ENCODE measurements at places on chromosomes 5 and 9.

GRCh38 chr9:78989031-78989658 lies 582.6 kb upstream of the TLE4 start:
- no peak for DNase-seq

DNA sequence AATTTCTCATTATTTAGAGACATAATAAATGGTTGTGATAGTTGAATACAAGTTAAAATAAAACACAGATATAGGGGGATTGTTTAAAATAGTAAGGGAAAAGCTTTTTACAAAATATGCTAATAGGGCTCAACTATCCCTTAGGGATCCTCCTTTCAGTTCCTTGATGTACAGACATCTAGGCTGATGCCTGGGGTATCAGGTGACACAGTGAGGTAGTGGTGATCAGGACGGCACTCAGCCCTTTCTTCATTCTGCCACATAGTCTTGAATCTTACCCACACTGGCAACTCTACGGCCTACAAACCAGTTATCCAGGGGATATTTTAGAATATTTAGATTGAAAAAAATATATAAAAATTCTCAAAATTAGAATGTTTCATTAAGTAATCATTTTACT lies 12.5 kb upstream of the SLC35D2 start:
- no peak for DNase-seq

GRCh38 chr9:35935755-35936509 lies 22.0 kb downstream of the OR2S2 start:
- no peak for DNase-seq

GRCh38 chr5:63211448-63212132 lies 633.0 kb downstream of the LRRC70 start:
- DNase-seq = no peak

- no peak for DNase-seq
Measured at GRCh38 chr5:141832131-141832530, 46.1 kb downstream of the PCDH1 start.

DNA sequence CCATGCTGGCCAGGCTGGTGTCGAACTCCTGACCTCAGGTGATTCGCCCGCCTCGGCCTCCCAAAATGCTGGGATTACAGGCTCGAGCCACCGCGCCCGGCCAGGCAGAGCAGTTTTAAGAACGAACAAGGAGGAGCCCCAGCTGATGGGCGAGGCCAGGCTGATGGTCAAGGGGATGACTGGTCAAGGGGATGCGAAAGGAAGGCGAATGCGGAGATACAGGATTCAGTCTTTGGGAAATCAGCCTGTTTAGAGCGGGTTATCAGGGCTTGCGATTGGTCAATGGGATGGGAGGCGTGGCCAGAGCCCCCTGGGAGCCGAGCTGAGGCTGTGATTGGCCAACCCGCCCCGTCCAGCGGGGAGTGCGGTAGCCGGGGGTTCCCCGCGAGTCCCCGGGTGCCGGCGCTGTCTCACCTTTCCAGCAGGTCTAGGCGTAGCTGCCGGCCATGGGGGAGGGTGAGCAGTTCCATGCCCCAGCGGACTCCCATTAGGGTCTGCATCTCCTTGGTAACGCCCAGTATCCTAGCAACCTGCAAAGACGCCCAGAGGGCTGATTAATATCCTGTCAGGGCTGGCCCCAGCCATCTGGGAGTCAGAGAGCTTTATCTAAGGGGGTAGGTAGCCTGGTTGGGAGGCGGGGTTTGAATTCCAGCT lies 7.5 kb upstream of the TOR2A start:
- peak; percentile 87 for DNase-seq

Data from NCI-H524 treated with DMSO at 0.1 percent for 48 hours (cell line).